Activated B cell treated with CpG ODN at 0.5 μM for 24 hours (primary cell): ENCODE measurements at places on chromosomes 5 and 9. TPM values are rescaled to one million over a fixed set of nuclear protein-coding genes. Genes with fewer than 3 reads are reported as not detected.

Gene GPRIN1
- 2.8 and 3.2 TPM in 2 replicates for total RNA-seq

Gene ARHGEF39
- total RNA-seq, result 0.59 and 0.89 TPM in 2 replicates

Gene GABRP
- total RNA-seq, result not detected in 2 replicates

GRCh38 chr9:88006511-88007290, 32.4 kb upstream of the CDK20 start:
- DNase-seq, result no peak

DNA sequence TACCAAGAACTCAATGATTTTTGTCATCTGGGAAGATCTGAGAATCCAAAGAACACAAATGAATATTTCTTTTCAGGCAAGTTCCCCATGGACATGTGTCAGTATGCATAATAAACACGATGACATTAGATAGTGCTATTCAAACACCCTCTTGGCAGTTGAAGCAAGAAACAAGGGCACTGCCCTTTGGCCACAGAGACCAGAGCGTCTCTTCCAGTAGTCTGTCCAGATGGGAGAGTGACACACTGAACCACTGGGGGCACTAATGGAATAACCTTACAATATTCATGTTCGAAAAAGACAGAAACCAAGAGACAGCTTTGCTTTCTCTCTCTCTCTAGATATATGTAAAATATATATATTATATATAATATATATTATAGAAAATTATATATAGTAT, 301.9 kb downstream of the CTNND2 start:
- DNase-seq, result no peak

- DNase-seq, result no peak
Measured at GRCh38 chr5:153551537-153552079, 61.1 kb downstream of the GRIA1 start.

- no peak for DNase-seq
Measured at GRCh38 chr9:100228352-100228869, 124.3 kb downstream of the TEX10 start.

GRCh38 chr9:23341346-23341745, 484.7 kb downstream of the ELAVL2 start:
- DNase-seq, result no peak
